ENCODE measurements at places on chromosomes 5 and 9.

GRCh38 chr5:143554187-143554717 is 150.8 kb upstream of the NR3C1 start:
- DNase-seq, result no peak

DNA sequence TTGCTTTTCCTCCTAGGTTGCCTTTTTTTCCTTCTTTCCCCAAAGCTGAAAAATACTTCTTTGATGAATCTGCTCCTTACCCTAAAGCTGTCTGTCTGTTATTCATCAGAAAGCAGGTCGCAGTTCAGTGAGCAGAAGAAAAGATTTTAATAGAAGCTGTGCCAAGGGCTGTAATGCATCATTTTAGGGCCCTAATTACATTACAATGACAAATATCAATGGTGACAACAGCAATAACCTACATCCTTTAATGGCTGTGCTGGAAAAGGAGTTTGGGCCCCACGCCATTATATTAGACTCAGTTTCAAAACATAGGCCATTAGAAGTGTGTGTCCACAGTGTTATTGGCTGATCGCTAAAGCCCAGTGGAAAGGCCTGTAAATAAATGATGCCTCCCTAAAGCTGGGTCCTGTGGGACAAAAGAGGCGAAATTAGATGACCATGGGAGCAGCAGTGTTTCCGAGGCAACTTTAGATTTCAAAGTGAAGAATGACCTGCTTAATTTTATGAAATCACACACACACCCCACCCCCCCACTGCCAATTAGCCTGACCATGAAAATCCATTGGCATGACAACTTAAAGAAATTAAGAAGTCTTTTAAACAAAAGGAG is 38.4 kb downstream of the TLE4 start:
- no peak for DNase-seq

DNA sequence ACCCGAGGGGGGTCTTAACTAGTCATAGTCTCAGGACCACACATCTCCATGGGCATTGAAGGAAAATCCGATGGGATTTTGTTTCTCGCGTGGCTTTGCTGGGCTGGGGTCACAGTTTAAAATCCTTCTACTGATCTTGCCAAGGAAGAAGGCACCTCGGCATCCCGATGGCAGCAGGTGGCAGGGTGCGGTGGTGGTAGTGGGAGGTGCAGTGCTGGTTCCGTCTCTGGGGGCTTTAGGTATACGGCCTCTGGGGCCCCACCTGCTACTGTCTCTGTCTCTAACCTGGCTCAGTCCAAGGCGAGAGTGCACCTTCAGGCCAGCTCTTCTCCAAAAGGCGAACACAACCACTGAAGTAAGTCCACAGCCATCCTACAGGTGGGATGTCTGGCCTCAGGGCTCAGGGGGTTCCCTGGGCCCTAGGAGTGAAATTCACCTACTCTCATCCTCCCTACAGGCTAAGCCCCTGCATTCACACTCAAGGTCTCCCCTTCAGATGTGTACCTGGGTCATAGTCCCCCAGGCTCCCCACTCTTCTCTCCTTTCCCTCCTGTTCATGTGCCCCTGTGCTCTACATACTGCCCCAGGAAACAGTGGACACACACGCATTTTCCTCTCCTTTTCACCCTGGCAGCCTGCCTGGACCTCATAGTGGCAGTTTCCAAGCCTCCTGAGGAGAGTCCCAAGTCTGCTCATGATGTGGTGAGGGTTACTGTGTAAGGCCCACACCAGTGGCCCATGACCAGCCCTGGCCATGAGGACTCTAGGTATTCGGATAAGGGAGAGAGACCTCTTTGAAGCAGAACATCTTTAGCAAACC is 736 bp upstream of the FCN2 start:
- DNase-seq, result no peak

- no peak for DNase-seq
Measured at GRCh38 chr9:121299467-121300282, 31.7 kb downstream of the GSN start.

- peak; percentile 2 for DNase-seq
Measured at GRCh38 chr5:83011985-83012384, 65.2 kb downstream of the TMEM167A start.

- no peak for DNase-seq
Measured at GRCh38 chr5:98217138-98217537, 556.3 kb upstream of the RGMB start.

- DNase-seq, result no peak
Measured at GRCh38 chr5:149181732-149182131, 40.4 kb downstream of the ABLIM3 start.

- DNase-seq, result no peak
Measured at GRCh38 chr5:168468836-168469235, 17.4 kb upstream of the RARS1 start.

DNA sequence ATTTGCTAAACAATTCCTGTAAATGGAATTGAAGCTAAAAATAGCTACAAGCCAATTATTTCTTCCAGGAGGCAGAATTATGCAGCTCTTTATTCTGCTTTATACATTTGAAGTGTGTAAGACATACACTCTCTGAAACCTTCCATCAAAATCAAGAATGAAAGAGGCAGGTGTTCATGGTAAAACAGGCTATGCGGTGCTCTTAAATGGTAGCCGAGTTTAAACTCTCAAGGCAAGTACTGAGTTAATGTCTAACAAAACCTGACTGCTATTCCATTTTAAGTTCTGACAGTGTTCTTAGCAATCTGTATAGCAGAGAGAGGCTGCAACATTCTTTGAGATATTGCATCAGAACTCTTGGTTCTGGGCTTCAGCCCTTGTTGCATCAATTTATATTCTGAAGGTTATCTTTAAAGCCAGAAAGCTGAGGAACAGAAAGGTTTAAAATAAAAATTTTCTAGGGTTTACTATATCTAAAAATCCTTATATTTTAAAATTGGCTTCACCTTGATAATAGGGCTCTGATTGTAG is 248.3 kb upstream of the CCNG1 start:
- no peak for DNase-seq

DNA sequence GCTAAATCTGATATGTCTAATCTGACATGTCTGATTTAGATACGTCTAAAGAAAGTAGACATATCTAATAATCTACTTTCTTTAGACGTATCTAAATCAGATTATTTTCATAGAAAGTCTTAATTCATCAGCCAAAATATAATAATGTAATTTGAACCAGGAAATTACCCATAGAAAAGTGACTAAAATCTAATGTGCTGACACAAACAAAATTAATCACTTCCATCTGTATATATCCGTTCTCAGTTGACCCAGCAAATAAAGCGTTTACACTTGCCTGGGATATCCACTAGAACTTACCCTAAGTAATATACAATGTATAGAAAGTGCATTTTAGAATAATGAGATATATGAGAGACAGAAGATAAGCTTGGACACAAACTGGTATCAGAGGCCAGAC is 56.7 kb downstream of the TTLL11 start:
- DNase-seq, result no peak

DNA sequence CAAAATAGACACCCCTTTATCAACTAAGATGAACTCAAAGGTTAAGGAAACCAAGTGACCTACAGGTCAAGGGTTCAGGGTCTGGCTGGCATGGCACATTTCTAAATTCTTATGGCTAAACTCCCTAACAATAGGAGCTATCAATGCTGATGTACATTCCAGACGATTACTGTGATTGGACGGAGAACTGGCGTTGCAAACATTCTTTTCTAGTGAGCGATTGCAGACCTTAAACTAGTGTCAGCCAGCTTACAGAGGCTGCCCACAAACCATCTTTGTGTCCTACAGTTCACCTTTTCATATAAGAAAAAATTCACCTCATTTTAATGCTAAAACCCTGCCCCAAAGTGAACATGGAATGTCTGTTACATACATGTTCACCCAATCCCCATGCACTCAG is 382.9 kb downstream of the MAT2B start:
- DNase-seq, result no peak

DNA sequence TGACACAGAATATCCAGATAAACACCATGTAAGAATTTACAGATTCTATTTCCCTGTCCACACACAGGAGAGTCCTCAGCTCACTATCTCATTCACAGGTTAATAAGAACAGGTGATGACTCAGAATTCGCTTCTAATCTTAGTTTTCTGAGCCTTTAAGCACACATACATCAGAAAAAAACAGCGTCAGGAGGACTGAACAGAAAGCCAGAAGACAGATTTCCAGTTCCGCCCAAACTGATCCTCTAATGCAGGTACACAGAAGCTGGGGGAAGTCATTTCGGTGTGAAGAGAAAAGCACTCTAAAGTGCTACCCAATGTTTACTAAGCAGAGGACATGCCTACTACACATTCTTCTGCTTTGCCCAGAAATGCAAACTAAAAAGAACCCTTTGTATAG is 1.6 kb downstream of the CEMIP2 start:
- DNase-seq, result peak; percentile 33
